ENCODE measurements at places on chromosomes 12 and 14. TPM values are rescaled to one million over a fixed set of nuclear protein-coding genes. Genes with fewer than 3 reads are reported as not detected.

FAM181A gene
- 0.80 TPM for polyA plus RNA-seq

ANO6 gene
- polyA plus RNA-seq: 37.8 TPM

CTSG gene
- not detected for polyA plus RNA-seq

EPS8 gene
- polyA plus RNA-seq: 37.1 TPM

All from HepG2 (cell line).